Activated effector memory CD4-positive, alpha-beta T cell treated with anti-CD3 and anti-CD28 coated beads, Interleukin-2, amount 50 U/mL, for 16 hours (primary cell): ENCODE measurements at places on chromosomes 1 and 21.

DNA sequence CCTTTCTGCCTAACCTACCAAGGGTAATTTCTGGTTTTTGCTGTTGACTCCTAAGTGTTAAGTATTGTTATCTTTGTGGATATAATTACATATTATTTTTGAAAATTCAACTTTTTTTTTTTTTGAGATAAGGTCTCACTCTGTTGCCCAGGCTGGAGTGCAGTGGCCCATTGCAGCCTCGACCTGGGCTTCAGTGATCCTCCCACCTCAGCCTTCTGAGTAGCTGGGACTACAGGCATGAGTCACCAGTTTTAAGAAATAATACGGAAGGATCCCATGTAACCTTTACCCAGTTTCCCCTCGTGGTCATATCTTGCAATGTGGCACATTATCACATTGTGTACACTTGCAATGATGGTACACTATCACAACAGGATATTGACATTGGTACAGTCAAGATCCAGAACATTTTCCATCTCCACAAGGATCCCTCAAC is 3.1 kb downstream of the CHD1L start:
- DNase-seq = no peak

DNA sequence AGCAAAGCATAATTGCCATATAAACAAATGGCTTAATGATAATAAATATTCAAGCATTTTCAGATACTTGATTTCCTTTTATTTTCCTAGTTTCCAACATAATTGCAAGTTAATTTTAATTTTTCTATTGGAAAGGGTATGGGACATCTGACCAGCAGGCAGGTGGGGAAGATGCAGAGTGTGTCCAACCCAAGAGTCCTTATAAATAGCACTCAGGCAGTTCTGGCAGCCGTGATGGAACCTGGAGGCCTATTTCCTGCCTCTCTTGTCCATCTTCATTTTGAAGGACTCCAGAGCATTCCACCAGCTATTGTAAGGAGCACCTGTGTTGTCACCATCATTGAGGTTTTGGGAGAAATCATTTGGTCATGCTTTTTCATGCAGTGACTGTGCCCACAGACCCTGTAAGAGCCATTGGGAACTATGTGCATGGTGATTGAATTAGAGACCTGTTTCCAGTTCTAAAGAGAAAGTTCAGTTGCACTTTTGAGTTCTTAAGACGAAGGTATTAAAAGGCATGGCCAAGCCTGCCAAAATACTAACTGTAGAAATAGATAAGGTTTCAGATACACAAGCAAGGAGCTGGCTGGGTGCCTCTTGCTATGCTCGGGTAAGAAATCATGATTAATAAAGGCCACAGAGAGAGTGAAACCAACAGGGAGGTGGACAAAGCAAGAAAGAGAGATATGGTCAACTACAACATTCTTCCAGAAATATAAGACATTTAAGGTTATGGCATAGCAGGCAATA is 92.3 kb downstream of the SPATA46 start:
- DNase-seq = no peak

- no peak for DNase-seq
Measured at GRCh38 chr1:101250222-101250621, 13.4 kb downstream of the S1PR1 start.

- no peak for DNase-seq
Measured at GRCh38 chr1:207045453-207045852, 5.6 kb downstream of the YOD1 start.

DNA sequence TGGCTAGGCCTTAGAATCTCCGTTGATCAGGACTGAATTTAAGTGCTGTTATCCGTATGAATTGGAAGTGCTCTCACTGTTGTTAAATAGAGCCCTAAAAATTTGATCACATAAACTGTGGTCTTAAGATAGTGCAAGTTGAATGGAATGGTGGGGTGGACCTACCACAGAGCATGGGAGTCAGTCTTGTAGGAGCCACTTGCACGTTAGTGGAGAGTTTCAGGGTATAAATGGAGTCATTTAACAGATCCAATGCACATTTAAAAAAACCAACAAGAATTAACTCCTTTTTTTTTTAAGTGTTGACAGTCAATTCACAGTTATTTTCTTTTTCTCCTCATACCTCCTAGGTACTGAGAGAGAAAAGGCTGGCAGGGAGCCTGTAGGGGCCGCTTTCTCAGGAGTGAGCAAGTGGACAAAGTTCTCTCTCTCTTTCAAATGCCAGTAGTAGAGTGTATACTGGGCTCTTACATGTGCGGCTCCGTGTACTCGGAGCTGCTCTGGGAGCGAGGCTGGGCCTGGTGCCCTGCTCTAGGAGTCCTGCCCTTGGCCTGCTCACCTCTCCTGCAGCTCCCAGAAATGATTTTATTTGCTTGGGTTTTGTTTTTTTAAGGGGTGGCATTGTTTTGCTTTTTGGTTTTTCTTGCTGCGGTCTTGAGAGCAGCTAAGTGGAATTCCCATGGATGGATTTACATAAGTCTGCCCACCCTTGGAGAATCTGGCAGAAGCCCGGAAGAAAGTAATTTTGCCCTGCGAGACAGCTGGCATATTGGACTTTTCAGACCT is 91.3 kb downstream of the ATP5PO start:
- no peak for DNase-seq

DNA sequence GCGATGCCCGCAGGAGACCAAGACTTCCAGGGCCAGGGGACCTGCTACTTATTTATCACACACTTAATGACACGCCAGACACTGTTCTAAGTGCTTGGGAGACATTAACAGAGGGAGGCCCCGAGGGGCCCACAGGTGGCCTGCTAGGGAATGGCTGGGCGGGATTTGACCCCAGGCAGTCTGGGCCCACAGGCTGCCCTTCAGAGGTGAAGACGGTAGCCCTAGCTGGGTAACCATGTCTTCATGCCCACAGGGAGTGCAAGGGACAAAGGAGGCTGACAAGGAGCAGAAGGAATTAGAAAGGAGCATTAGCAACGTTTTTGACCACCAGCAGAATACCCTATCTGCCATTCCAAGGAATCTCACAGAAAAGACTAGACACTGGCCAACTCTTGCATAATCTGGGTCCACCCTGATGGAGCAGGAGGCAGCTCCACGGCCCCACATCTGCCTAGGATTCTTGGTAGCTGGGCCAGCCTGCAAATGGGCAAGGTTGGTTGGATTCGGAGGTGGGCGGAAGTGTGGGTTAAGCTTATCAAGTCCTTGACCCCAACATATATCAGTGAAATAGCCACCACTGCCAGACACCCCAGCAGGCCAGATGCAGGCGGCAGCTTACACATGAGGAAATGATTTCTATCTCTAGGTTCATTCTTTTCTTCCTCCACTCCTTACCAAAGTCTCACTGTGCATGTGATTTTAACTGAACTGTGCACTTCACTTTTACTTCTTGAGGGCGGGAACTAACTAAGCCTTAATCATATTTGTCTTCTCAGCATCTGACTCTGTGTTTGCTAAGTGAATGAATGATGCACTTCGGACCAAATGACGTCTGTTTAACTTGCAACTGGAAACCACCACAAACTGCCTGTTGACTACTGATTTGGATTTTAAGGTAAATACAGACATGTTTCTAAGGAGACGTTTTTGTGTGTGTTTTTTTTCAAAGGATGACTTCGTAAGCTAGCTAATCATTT is 3.4 kb upstream of the ETS2 start:
- no peak for DNase-seq

GRCh38 chr1:158149175-158149574 is 31.5 kb upstream of the CD1D start:
- no peak for DNase-seq

DNA sequence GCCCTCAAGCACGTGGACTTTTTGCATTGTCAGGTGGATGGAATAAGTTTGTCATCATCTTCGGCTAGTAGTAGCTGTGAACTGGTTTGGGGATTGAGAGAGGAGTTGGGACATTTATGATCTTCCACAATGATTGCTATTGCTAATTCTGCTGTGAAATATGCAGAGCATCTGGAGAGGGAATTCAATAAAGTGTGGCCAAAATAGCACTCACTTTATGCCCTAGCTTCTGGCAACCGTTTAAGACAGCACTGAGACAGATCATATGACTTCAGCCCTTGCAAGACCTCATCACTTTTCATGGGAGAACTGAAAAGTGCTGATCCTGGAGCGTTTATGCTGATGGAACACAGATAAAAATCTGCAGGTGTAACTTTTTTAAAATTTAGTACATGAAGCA is 360.8 kb downstream of the GPATCH2 start:
- no peak for DNase-seq

GRCh38 chr1:12342401-12343003 is 112.7 kb downstream of the VPS13D start:
- DNase-seq = no peak

DNA sequence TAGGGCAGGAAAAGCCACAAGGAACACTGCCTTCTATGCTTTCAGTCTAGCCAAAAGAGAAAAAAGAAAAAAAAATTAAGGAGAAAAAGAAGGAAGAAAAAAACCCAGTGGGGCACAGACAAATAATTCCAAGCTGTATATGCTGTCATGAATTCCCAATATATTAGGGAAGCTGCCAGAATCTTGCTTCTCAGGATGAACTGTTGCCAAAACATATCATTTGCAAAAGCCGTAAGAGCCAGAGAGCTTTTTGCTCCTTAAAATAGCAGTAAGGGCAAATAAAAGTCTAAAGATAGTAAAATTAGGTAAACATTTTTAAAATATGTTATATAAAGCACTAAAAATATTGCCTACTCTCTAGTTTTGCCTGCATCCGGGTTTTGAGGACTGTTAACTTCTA is 52.1 kb downstream of the PGM1 start:
- no peak for DNase-seq

DNA sequence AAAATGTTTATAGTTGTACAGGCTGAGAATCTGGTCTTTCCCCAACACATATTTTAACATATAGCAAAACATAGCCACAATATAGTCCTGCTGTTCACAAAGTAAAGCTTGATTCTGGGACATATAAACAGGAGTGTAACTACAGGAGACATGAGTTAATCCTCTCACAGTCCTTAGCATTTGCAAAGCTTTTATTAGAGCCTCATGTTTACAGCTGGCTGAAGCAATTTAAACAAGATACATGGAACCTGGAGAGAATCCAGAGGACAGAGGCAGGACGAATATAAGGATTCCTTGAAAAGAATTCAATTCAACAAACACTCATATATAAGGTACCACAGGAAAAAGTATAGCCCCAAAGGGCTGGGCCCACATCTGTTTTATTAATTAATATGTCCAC is 163.4 kb downstream of the ADGRL4 start:
- DNase-seq = no peak

DNA sequence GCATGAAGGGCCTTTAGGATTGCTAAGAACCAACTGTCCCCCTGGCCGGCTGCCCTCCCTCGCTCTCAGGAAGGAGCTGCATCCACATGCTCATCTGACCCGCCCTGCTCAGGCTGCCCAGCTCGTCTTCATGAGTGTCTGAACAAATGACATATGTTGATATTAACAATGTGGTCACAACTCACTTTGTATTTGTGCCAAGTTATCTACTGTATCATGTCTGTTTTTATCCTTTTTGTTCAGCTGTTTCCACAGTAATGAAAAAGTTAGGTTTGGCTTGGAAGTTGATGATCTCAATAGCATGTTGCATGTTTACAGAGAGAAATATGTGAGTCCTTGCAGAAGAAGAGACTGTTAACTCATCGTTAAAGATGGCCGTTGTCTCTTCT is 75.1 kb downstream of the PHTF1 start:
- no peak for DNase-seq

DNA sequence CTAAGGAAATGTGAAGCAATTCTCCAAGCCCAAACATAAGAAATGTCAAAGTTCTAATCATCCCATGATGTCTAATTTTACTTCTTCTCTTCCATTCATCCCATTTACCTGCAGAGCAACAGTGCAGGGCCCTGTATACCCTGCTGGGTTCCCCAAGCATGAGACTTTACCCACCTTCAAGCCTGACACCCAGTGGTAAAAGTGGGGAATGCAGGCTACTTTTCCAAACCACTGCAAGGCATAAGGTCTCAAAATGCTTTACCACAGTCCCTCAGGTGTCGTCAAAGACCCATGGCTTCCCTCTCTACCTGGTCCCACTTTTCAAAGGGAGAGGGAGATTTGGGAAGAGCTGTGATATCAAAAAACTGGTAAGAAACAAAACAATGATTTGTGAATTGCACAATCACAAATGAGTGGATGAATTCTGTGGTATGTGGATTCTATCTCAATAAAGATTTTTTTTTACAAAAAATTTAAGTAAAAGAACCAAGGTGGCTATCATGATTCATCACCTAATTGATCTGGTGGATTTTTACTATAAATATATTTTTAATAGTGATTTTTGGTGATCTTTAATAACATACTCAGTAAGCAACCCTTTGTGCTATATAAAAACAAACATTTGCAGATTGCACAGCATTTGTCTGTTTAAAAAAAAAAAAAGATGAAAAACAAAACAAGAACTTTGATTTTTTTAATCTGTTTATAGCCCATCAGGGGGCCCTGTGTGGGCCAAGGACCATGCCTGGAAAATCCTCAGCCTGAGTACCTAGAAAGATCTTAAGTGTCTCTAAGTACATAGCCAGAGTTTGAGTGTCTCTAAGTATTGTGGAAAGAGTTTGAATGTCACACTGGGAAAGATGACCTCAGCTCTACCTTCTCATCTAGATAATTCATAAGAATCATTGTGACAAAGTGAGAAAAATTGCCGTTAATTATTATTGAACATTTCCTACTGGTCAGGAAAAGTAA is 73.1 kb upstream of the GJB5 start:
- peak; percentile 74 for DNase-seq

DNA sequence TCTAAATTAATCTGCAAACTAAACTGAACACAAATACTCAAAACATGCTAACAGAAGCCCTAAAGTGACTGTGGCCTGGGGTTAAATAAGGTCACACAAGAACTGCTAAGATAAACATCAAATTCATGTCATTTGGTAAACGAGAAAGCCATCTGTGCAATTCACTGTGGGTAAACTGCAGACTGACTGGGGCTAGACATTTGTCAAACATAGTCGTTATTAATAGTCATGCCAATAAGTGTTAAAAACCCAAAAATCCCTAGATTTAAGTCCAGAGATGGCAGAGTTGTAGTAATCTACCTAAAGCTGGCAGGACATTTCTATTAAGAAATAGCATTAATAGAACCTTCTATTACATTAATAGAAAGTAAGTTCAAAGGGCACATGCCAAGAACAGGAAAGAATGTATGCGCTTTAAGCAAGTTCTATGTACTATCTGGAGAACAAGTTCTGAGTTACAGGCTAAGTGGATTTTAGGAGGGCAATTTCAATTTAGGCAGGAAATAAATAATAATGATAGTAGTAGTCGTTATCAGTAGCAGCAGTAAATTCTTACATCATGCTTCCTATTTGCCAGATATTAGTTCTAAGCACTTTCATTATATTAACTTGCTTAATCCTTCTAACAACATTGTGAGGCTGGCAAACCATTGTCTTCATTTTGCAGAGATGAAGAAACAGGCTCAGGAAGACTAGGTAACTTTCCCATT is 8.6 kb downstream of the EDEM3 start:
- DNase-seq = no peak

DNA sequence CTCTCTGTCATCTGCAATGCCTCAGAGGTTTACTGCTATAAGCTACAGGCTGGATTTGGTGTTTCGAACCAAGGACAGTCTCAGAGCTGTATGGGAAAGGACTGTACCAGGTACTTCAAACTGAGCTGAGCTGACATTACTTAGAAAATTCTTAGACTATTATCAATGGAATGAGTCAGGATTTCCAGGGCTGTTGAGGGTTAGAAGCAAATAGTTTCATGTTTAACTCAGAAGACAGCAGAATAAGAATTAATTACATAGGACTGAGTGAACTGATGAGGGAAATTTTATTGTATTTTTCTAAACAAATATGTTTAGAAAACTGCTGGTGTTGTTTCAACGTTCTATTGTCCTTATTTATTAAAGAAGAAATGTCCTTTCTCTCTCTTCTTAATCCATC is 74.3 kb upstream of the CAPZB start:
- no peak for DNase-seq
